Ammon's horn (tissue), 1 donor: ENCODE measurements at places on chromosomes 2 and 18.
A peak's percentile ranks its signal among the peaks of the same experiment; 100 is the strongest.

DNA sequence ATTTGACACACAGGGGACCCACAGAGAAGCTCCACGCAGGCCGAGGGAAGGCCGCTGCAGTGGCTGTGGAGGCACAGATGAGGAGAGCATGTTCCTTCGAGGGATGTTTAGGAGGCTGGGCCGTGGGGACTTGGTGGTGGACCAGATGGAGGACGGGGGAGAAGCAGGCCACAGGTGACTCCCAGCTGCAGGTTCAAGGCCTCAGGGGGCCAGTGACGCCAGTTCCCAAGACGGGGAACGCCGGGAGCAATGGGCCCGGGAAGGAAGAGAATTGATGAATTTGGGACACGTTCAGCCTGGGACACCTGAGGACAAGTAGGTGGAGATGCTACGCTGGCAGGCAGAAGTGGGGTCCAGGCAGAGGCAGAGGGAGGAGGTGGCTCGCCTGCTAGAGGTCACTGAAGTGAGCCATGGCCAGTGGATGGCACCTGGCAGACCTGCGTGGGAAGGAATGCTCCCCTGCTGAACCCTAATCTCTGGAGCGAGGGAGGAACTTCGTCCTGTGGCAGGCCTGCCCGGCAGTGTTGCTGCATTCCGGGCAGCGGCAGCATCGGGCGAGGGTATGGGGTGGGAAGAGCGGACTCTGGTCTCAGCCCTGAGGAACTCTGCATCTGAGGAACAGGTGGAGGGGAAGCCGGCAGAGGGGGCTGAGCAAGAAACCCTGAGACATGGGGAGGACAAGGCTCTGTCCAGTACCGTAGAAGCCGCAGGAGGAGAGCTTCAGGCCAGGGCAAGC, 25.2 kb upstream of the HPCAL1 start:
- no peak for DNase-seq

DNA sequence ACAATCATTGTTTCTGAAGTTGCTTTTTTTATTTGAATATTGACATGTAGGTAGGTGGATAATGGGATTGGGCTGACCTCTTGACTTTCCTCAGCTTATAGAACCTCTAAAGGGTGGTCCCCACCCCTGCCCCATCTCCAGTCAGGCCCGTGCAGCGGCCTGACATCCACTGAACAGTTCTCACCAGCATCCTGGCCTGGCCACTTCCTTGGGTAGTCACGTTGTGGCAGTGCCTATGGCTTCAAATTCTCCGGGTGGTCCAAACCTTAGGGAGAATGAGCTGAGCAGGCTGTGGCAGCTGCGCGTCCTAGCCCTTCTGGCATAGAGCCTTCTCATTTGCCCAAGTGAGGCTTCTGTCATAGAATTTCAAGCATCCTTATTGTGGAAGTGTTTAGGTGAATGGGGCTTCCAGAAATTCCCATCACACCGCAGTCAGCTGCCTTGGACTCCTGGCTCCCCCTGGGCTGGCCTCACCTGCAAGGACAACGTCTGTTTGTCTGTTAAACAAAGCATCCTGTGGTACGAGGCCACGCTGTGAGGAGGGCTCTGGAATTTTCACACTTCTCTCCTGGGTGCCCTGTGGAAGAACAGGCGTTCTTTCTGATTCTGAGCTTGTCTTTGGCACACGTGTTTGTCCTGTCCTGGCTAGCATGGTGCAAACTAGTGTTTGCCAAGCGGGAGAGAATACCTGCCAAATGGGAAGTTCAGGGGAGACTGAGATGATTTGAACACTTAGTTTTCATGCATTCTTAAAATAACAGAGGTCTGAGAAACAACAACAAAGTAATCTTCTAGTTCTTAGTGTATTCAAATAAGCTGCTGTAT, 31.8 kb upstream of the OTOS start:
- no peak for DNase-seq

DNA sequence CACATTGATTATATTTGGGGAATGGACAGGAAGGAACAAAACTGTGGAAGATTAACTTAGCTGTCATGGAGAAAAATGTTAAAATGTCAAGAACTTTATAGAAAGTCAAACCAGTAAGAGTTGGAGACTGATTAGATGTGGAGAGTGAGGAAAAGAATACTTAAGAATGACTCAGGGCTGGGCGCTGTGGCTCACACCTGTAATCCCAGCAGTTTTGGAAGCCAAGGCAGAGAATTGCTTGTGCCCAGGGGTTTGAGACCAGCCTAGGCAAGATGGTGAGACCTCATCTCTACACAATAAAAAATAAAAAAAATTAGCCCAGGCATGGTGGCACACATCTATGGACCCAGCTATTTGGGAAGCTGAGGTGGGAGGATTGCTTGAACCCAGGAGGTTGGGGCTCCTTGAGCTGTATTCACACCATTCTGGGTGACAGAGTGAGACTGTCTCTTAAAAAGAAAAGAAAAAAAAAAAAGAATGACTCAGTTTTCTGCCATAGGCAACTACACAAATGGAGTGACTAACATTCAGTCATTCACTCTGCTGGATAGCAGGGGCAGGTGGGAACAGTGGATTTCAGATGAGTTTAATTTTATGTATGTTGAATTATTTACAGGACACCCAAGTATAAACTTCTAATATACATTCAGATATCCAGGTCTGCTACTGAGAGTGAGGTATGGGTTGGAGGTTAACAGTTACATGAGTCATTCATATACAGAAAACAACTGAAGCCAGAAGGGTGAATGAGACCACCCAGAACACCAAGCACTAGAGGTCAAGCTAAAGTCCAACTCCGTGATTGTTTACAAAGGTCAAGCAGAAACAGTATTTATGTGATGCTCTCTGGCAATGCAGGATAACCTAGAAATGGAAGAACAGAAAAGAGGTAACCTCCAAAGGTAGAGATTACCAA, 33.9 kb downstream of the ORC2 start:
- DNase-seq = no peak

DNA sequence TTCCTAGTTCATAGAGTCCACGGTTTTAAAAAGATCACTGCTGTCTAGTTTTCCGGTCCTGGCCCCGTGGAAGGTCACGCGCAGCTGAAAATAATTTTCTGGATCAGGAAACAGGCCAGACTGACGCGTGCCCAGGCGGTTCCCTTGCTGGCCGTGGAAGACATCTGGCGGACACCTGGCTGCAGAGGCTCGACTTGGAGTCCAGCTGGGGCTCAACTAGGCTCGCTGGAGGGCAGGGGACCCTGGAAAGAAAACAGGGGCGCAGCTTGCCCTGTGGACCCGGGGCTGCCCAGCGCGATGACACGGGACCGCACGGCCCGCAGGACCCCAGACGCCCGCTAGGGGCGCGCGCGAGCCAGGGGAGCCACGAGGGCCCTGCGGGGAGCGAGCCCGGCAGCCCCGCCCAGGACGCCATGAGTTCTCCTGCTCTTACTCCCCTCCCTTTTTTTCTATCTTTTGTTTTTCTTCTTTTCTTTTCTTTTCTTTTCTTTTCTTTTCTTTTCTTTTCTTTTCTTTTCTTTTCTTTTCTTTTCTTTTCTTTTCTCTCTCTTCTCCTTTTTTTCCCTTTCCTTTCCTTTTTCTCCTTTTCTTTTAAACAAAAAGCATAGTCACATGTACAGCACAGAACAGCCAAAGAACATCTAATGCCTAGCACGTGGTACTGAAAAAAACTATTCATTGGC, 43.2 kb upstream of the UBE2F start:
- no peak for DNase-seq

GRCh38 chr2:104836265-104836664, 17.6 kb upstream of the POU3F3 start:
- DNase-seq = peak; percentile 63

DNA sequence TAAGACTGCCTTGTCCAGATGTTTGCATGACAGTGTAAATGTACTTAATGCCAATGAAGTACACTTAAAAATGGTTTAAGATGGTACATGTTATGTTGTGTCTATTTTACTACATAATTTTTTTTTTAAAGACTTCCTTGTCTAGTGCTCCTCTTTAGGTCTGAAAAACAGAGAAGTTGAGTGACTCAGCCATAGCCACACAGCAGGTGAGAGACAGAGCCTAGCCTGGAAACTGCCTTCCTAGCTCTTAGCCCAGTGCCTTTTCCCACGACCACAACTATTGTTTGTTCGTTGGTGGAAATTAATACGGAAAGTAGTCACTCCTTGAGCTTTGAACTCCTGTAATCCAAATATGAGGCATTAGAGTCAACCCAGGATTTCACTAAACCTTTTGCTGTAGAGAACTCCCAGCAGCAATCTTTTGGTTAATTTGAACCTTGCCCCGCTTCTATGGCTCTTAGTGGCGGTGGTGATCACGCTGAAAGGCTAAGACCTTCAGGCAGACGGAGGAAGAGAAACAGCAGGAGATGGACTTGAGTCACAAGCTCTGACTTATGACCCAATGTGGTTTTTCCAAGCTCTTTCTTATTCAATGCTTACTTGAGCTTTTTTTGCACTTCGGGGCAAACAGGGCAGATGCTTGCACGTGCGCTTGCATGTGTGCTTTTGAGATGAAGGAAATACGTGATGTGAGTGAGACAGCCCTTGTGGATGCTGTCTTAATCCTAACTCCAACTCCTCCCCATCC, 21.2 kb downstream of the TRIB2 start:
- no peak for DNase-seq

DNA sequence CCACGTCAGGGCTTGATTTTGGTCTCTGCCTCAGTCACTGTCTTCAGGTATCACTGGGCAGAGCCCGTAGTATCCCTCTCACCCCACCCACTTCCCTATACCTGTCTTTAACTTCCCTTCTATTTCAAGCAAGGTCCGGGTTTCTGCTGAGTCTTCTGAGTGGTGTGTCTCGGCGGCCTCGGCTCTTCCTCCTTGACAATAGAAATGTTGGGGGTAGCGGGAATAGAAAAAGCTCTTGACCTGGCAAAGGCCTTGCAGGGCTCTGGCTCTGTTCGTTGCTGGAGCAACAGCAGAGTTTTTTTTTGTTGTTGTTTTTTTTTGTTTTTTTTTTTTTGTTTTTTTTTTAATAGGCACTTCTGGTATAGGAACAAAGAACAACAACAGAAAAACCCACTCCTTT, 16.0 kb upstream of the IGFBP5 start:
- DNase-seq = no peak

- no peak for DNase-seq
Observed at GRCh38 chr2:19363474-19363778, 5.0 kb upstream of the OSR1 start.

DNA sequence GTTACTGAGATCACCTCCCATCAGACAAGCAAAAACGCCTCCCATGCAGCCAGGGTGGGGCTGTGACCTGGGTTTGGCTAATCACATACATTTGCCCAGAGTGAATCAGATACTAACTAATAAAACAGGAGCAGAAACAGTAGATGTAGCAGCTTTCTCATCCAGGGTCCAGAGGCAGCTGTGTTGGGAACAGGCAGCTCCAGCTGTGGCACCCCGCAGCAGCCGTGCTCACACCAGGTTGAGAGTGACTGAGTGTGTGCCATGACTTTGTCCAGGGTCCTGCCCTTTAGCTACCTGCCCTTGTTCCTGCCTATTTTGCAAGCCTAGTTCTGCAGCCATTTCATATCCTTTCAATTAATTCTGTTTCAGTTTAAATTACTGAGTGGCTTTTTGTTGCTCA, 20.5 kb downstream of the DDX18 start:
- DNase-seq = no peak

DNA sequence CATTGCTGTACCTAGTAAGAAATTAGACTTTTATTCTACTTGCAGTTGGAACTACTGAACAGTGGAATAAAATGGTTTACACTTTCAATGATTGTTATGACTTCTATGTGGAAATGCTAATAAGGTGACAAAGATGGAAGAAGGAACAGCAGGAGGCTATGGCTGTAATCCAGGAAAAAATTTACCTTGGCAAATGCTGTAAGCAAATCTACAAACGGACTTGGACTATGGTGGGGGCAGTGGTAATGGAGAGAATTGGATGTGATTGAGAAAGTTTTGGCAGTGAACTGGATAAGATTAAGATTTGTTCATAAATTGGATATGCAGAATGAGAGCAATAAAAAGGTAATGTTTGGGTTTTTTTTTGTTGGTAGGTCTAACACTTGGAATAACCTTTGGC, 111.0 kb upstream of the ERBB4 start:
- no peak for DNase-seq

GRCh38 chr2:224085811-224086210, 46.7 kb upstream of the SERPINE2 start:
- DNase-seq = no peak

GRCh38 chr2:173150087-173150486, 74.4 kb downstream of the MAP3K20 start:
- no peak for DNase-seq
